ENCODE measurements at places on chromosomes 1 and 21.

- DNase-seq: peak; percentile 80
Measured at GRCh38 chr1:65036570-65037051, 70.3 kb upstream of the JAK1 start.

GRCh38 chr1:117150316-117150715 is 28.8 kb upstream of the TRIM45 start:
- no peak for DNase-seq

GRCh38 chr1:114316204-114316603 is 162.5 kb upstream of the SYT6 start:
- no peak for DNase-seq

DNA sequence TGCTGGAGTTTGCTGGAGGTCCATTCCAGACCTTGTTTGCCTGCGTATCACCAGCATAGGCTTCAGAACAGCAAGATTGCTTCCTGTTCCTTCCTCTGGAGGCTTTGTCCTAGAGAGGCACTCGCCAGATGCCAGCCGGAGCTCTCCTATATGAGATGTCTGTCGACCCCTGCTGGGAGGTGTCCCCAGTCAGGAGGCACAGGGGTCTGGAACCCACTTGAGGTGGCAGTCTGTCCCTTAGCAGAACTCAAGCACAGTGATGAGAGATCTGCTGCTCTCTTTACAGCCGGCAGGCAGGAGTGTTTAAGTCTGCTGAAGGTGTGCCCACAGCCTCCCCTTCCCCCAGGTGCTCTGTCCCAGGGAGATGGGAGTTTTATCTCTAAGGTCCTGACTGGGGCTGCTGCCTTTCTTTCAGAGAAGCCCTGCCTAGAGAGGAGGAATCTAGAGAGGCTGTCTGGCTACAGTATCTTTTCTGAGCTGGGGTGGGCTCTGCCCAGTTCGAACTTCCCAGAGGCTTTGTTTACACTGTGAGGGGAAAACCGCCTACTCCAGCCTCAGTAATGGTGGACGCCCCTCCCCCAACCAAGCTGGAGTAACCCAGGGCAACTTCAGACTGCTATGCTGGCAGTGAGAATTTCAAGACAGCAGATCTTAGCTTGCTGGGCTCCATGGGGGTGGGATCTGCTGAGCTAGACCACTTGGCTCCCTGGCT is 205.0 kb downstream of the GPR52 start:
- no peak for DNase-seq

GRCh38 chr1:235098991-235099390 is 29.6 kb downstream of the TOMM20 start:
- no peak for DNase-seq

DNA sequence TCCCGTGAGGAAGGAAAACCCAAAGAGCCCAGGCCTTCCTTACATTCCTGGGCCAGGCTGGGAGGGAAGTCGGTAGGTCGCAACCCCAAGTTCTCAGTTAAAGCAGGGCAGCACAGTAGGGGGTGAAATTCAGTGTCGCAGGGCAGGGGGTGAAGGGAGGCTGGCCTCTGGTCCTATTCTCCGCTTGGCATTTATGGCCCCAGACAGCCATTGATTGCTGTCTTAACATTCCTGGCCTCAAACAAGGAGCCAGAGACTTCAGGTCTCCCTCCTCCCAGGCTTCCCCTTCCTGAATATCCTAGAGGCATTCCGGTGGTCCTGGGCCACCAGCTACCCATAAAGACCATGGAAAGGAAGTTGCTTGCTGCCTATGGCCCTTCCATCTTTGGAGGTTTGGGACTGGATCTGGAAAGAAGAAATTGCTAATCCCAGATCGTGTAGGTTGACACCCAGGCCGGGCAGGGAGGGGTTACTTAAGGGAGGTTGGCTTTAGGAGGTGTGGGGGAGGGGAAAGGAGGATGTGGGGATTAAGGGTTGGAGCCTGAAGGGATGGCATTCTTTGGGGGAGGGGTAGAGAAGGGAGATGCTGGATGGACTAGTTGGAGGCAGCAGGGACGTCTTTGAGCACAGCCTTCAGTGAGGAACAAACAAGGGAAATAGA is 1.7 kb downstream of the LIN28A start:
- no peak for DNase-seq

GRCh38 chr1:119838236-119838635 is 27.0 kb upstream of the REG4 start:
- DNase-seq: no peak

GRCh38 chr1:211285196-211285595 is 26.0 kb downstream of the RCOR3 start:
- no peak for DNase-seq

- DNase-seq: no peak
Measured at GRCh38 chr21:14526199-14526598, 19.9 kb downstream of the SAMSN1 start.

GRCh38 chr1:115680730-115681111 is 39.0 kb downstream of the VANGL1 start:
- no peak for DNase-seq

DNA sequence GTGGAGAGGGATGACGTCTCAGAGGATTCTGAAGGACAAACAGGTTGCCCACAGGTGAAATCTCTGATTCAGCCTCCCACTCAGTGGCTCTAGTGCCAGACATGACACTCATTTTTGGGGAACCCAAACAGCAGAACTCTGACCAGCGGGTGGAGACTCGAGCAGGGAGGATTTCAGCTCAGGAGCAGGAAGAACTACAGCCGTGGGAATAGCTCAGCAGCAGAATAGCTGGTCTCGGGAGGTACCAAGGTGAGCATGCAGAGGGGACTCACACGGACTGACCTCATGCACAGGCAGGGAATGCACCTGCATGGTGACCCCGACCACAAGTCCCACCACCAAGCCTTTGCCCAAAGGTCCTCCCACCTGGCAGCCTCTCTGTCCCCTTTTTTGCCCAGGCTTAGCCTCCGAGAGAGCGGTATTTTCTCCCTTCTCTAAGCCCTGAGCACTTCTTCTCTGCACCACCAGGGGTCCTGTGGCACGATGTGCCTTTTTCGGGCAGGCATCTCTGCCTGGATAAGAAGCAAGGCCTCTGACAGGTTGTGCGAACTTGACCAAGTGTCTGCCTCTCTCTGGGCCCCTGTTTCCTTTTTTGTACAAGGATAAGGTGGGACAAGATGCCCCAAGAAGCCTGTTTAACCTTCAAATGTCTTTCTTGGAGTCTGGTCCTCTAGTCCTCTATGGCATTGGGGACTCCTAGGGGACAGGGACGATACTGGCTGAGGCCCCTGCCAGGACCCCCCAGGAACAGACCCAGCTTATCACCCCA is 8.8 kb upstream of the FGR start:
- DNase-seq: no peak

- no peak for DNase-seq
Measured at GRCh38 chr1:209238356-209238755, 345.2 kb upstream of the CAMK1G start.

DNA sequence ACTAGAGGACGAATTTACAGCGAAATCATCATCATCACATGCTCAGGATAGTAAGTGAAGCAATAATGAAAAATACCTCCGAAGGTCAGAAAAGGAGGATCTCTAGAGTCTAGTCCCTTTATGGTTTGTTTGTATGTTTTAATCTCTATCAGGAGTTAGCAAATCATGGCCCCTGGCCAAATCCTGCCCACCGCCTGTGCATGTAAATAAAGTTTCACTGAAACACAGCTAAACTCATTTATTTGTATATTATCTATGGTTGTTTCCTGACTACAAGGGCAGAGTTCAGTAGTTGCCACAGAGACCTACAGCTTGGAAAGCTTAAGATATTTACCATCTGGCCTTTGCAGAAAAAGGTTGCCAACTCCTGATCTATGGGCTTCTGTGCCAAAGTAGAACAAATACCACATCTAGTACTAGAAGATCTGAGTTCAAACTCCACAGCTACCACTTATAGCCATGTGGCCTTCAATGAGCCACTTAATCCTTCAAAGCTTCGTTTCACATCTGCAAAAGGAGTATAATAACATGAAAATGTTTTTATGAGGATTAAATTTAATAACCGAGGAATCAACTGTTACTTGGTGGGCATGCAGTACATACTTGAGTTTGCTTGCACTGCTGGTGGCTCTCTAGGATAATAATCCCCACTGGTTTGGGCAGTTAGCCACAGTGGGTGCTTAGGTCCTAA is 94.0 kb upstream of the KIF26B start:
- DNase-seq: peak; percentile 49

DNA sequence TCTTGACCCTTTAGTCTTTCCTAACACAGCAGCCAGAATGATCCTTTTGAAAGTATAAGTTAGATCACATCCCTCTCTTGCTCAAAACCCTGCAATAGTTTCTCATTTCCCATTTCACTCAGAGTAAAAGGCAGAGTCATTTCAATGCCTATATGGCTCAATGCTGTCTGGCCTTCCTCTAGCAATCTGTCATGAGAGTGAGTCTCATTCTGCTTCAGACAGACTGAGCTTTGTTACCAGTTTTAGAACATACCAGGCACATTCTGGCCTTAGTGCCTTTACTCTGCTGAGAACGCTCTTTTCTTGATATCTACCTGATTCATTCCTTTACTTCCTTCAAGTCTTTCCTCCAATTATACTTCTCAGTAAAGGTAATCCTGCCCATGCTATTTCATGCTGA is 372.8 kb upstream of the PKN2 start:
- DNase-seq: no peak

GRCh38 chr1:41623736-41624135 is 139.3 kb upstream of the EDN2 start:
- DNase-seq: no peak

- no peak for DNase-seq
Measured at GRCh38 chr1:186283374-186283773, 91.7 kb downstream of the TPR start.

DNA sequence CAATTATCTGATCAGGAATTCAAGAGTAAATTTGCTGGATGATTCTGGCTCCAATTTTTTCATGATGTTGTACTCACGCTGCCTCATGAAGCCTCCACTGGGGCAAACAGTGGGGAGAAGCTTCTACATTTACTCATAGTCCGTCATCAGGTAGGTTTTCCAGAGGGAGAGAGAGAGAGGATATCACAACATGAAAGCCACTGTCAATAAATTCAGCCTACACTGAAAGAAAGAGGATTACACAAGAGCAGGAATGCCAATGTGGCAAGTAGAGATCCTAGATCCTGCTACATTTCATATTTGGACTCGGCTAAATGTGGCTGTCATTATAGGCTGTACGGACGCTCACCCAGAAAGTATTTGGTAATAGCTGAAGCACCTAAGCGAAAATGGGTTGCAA is 819.9 kb downstream of the BRINP3 start:
- no peak for DNase-seq

DNA sequence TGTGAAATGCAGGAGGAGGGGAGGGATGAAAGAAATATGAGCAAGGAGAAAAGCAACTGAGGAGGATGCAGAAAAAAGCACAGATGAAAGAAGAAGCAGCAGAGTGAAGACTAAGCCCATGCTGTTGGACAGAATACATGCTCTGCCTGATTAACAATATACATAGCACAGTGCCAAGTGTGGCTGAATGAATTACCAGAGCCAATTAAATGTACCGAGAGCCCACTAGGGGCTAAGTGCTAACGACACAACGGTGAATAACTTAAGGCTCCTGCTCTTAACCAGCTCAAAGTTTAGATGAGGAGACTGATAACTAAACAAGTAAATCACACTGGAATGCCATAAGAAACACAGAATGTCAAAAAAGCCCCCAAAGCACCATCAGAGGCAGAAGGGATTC is 15.6 kb downstream of the CADM3 start:
- DNase-seq: no peak

Data from retinal pigment epithelial cell (primary cell).